Stimulated activated naive CD8-positive, alpha-beta T cell treated with anti-CD3 and anti-CD28 coated beads, Interleukin-15, amount 100 ng/mL, for 72 hours (primary cell): ENCODE measurements at places on chromosomes 11 and 22.

DNA sequence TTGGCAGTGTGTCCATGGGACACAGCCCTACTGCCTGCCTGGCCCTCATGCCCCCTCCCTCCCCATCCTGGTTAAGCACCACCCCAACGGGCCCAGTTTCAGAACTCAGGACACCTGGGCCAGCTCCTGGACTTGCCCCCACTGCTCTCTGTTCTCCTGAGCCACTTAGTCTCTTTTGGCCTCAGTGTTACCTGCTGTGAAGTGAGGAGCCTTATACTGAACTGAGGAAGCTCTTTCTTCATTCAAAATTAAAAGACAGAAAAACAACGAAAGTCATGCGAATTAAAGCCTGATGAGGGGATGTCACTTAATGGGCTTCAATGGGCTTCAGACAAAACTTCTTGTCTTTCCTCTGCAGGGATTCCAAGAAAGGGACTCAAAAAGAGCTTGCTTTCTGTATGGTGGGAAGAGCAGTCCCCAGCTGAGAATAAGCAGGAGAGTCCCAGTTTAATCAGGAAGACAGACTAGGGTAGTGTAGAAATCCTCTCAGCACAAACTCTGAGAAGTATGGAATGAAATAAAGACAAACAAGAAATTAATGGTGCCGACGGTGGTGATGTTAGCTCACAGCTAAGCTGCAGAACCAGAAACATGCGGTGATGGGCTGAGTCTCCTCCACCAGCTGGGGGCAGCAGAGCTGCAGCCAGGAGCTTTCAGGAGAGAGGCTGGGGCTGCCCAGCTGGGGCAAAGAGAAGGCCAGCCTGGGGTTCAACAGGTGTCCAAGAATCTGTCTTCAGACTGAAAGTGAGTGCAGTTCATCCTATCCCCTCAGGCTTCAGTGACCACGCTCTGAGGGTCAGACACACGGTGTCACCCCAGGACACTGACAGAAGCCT lies 101.0 kb downstream of the GGTLC2 start:
- peak; percentile 20 for DNase-seq

DNA sequence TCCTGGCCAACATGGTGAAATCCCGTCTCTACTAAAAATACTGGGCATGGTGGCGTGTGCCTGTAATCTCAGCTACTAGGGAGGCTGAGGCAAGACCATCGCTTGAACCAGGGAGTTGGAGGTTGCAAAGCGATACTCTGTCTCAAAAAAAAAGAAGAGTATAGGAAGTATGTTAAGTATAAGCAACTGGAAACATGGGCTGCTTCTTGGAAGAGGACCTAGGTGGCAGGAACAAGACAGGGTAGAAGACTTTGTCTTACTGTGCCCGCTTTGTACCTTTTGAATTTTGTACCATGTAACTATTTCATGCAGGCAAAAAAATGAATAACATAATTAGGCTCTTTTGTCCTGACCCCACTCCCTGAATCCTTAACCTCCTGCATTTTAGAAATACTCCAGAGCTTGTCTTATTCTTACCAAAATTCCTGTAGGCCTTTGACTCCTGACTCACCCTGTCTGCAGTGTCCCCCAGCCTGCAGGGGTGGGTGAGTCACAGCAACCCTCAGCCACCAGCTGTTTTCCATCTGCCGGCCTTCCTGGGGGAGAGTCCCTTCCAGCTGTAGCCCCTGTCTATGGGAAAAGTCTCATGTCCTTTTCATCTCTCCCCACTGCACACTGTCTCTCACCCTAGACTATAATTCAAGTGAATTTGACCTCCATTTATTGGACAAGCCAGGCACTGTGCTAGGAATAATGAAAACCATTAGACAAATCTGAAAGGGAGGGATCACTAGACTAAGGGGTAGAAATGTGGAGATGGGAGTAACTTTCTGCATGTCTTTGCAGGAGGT lies 41.8 kb downstream of the TXN2 start:
- DNase-seq = no peak

DNA sequence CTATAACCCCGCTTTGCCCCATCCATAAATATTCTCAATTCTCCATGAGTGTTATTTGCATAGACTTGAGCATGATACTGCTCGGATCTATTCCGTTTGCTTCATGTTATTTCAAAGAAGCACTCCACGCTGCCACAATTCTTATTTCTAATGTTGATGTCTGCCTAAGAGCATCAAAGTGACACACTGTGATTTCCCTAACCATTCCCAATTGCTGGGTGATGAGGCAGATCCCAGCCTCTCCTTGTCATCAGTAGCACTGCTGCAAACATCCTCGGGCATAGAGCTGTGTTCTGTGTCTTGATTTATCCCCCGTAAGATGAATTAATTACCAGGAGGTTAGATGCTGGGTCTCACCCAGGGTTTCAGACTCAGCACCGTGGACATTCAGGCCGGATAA lies 178.3 kb upstream of the SEZ6L start:
- no peak for DNase-seq

GRCh38 chr11:112534208-112534607 lies 273.5 kb upstream of the PLET1 start:
- DNase-seq = no peak

DNA sequence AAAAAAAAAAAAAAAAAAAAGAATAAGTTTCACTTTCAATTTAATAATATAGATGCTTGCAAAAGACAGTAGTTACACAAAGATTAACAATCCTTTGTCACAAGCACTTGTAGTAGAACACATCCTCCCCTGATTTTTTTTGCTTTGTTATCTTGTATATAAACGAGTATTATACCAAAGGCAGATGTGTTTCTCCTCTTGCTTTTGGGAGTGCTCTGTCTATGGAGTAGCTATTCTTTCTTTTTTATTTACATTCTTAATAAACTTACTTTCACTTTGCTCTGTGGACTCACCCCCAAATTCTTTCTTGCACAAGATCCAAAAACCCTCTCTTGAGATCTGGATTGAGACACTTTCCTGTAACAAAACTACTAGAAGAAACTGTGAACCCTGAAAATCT lies 3.4 kb upstream of the MRPL16 start:
- no peak for DNase-seq

- DNase-seq = no peak
Observed at GRCh38 chr11:38839071-38839470, 2241.0 kb upstream of the RAG2 start.

DNA sequence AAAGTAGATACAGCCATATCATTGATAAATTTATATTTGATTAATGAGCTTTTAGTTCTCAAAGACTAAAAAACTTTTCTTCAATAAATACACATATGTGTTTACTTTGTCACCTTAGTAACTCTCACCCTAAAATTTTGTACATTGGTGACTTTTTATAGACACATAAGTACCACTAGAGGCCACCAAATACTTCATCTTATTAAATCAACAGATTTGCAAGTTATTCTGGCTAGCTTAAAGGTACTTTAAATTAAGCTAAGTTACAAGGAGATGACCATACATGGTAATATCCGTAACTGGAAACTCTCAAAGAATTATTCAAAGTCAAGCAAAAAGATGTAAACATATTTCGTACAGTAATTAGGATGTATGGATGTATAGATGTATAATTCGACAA lies 112.2 kb downstream of the SBF2 start:
- DNase-seq = no peak

GRCh38 chr11:45576461-45577215 lies 88.8 kb downstream of the CHST1 start:
- DNase-seq = no peak

GRCh38 chr22:46833228-46833627 lies 70.8 kb downstream of the TBC1D22A start:
- DNase-seq = no peak

DNA sequence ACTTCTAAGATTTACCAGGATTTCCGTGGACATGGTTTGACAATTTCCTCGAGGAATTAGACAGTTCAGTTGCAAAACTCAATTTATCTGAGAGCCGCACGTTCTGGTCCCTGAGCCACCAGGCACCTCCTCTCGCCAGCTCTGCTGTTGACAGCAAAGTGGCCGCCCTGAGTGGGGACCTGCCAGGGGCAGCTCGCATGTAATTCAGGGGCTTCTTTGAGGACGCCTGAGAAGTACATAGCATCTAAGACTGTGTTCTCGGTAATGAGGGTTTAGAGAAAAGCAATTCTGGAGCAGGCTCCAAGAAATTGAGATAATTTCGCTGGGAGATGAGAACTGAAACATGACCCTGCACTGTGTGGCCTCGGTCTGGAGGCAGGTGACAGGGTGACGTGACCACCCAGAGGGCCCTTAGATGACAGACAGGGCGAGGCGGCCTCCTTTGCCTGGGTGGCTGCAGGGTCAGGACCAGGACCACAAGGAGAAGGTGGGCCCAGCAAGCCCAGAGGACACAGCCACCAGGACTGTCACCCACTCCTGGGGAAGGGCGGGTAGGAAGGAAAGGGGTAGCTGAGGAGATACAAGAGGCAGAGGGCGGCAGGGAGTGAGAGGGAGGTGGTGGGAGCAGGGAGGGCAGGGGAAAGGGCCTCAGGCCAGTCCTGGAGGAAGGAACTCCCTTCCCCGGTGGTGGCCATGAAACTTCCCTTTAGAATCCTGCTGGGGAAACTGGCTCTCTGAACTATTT lies 55.0 kb downstream of the RTL6 start:
- no peak for DNase-seq

GRCh38 chr11:130051082-130051481 lies 18.6 kb upstream of the APLP2 start:
- DNase-seq = no peak

GRCh38 chr22:27750584-27751265 lies 50.8 kb downstream of the MN1 start:
- DNase-seq = no peak

GRCh38 chr22:31925056-31925455 lies 19.3 kb upstream of the YWHAH start:
- no peak for DNase-seq

- DNase-seq = peak; percentile 50
Observed at GRCh38 chr11:74453373-74453975, 13.9 kb downstream of the KCNE3 start.

DNA sequence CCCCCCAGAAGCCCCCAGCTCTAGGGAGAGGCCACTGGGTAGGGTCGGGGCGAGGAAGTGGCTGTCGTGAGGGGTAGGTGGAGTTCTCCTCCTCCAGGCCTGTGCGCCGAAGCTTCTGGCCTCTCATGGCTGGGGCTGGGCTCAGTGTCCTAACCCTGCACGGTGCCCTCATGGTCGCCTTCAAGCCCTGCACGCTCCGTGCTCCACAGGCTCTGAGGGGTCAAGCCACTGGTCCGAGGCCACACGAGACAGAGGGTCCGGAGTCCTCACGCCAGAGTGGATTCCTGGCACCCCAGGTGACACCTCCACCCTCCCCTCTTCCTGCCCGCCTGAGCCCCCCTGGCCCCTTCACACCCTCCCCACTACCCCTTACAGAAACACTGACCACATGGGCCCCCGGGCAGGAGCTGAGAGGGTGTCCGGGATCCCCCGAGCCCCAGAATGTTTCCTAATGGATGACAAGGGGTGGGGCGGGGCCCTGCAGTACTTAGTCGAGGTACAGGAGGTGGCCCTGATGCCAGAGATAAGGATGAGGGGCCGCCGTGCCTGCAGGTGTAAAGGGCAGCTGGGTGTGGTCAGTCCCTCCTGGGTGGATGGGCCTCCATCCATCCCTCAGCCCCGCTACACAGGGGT lies 997 bp upstream of the CDHR5 start:
- DNase-seq = peak; percentile 11

DNA sequence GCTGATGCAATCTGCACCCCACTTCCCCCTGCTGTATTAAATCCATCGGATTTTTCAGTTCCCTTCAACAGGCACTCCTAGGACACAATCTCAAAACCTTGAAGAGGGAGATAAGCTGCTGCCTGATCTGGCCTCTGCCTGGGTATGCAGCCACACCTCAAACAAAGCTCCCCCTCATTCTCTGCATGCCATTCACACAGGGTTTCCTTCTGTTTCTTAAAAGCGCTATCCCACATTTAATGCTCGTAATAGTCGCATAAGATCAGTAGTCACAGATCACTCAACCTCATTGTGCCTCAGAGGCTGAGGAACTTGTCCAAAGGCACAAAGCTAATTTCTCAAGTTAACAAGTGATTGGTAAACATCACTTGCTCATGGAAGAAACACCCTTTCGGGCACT lies 34.0 kb downstream of the UQCR10 start:
- DNase-seq = no peak

GRCh38 chr11:7514099-7514591 lies 346 bp downstream of the PPFIBP2 start:
- peak; percentile 28 for DNase-seq

GRCh38 chr11:23540101-23540561 lies 679.9 kb upstream of the CCDC179 start:
- no peak for DNase-seq

DNA sequence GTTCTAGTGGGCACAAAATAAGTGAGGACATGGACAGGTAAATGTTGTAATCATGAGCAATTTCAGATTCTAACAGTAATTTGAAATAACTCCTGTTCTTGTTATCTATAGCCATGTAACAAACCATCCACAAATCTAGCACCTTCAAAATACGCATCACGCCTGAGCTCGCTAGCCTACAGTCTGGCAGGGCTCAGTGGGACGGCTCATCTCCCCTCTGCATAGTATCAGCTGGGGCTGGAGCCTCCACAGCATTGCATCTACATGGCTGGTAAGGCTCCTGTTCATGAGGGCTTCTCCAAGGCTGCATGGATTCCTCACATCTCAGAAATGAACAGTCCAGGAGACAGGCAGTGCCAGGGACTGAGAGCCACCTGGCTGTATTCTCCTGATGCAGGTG lies 112.6 kb downstream of the KCNQ1 start:
- no peak for DNase-seq

- peak; percentile 44 for DNase-seq
Observed at GRCh38 chr22:37638391-37639069, 939 bp upstream of the SH3BP1 start.

- DNase-seq = no peak
Observed at GRCh38 chr11:117684731-117685130, 112.3 kb downstream of the DSCAML1 start.

- no peak for DNase-seq
Observed at GRCh38 chr11:113615098-113615497, 91.0 kb downstream of the TMPRSS5 start.

- DNase-seq = no peak
Observed at GRCh38 chr11:88249706-88250105, 74.5 kb upstream of the RAB38 start.

DNA sequence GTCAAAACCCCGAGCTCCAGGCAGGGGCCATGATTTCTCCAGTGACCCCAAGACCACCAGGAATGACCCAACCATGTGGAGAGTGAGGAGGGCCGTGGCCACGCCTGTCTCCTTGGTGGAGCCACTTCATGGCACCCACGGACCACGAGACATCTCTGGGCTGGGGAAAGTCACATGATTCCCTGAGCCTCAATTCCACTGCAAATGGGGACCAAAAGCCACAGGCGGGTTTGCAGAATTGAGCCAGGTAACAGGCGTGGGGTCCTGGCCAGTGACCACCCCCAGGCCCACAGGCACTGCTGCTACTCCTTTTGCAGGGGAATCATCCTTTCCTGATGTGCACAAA lies 178.9 kb downstream of the CTTN start:
- DNase-seq = no peak
